ENCODE measurements at places on chromosomes 12 and 14. TPM values are rescaled to one million over a fixed set of nuclear protein-coding genes. Genes with fewer than 3 reads are reported as not detected.
A peak's percentile ranks its signal among the peaks of the same experiment; 100 is the strongest.

PTPRO gene
- 5.2 TPM for total RNA-seq

GRCh38 chr12:87678453-87678852, 350.7 kb downstream of the C12orf50 start:
- no peaks in the 10 kb centered on the region for H3K4me1 ChIP-seq
- no peaks in the 10 kb centered on the region for H3K27me3 ChIP-seq
- no peak overlapping the region for H3K27ac ChIP-seq
- H3K4me3 ChIP-seq: no peak overlapping the region
- no peaks in the 10 kb centered on the region for H3K36me3 ChIP-seq

MCRS1 gene
- total RNA-seq: 120 TPM

- no peak overlapping the region for H3K27ac ChIP-seq
- H3K27me3 ChIP-seq: no peaks in the 10 kb centered on the region
- no peaks in the 10 kb centered on the region for H3K4me1 ChIP-seq
- H3K4me3 ChIP-seq: no peak overlapping the region
- no peaks in the 10 kb centered on the region for H3K36me3 ChIP-seq
These were observed 63.5 kb upstream of the C14orf180 start for GRCh38 chr14:104515811-104516780.

GRCh38 chr14:21612324-21612723, 22.4 kb downstream of the OR10G2 start:
- H3K4me1 ChIP-seq: no peaks in the 10 kb centered on the region
- no peak for DNase-seq
- no peaks in the 10 kb centered on the region for H3K27me3 ChIP-seq
- no peak overlapping the region for H3K27ac ChIP-seq
- no peaks in the 10 kb centered on the region for H3K36me3 ChIP-seq
- no peak overlapping the region for H3K4me3 ChIP-seq

DNA sequence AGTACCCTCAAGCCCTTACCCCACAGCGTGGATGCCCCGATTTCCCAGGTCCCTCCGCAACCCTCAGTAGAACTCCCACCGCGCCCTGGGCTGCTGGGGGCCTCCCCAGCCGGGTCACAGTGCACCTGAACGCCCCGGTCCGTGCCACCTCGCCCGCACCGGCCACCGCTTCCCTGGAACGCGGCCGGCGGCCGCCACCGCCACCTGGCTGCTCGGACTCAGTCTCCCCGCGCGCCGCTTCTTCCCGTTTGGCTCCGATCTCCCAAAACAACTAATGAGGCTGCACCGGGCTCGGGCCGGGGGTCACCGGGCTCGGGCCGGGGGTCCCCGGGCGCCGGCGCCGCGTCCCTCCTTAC, 1.0 kb downstream of the ITPK1 start:
- H3K27me3 ChIP-seq: no peaks in the 10 kb centered on the region
- peak; percentile 45 for DNase-seq
- no peaks in the 10 kb centered on the region for H3K36me3 ChIP-seq
- peaks cover 35% of the 10 kb centered on the region for H3K4me1 ChIP-seq
- H3K27ac ChIP-seq: peak overlapping the region; percentile 99
- peak overlapping the region; percentile 93 for H3K4me3 ChIP-seq

DNA sequence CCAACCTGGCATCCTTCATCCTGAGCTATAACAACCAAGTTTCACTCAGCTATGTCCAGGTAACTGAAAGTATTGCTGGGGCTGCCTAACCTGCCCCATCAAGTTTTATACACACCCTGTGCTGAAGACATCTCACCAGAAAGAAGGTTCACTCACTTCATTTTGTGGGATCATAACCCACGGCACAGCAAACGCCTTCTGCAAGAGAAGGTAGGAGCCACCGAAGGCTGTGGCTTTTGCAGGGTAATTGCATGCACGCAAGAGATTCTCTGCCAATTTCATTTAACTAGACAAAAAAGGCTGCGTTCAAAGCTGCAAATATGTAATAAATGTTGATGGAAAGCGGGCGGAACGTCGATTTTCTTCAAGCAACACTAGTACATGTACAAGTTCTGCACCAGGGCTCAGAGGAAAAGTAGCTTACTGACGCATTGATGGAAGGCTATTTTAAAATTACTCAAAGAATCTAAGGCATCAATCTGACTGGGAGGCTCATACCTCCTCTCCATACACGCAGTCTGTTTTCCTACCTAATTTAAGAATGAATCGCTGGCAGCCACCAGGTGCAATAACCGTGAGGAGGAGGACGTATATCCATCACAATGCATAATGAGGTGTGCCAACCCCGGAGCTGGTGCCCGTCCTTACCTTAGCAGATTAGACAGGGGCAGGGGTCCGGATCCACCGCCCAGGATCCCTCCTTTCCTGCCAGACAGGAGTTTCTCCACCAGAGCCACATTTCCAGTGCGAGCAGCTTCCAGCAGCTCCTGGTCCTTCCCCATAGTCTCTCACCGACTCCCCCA, 1.1 kb downstream of the ANKS1B start:
- peak overlapping the region; percentile 77 for H3K27ac ChIP-seq
- H3K4me1 ChIP-seq: peaks cover 4% of the 10 kb centered on the region
- peak overlapping the region; percentile 61 for H3K4me3 ChIP-seq
- H3K36me3 ChIP-seq: no peaks in the 10 kb centered on the region

DNA sequence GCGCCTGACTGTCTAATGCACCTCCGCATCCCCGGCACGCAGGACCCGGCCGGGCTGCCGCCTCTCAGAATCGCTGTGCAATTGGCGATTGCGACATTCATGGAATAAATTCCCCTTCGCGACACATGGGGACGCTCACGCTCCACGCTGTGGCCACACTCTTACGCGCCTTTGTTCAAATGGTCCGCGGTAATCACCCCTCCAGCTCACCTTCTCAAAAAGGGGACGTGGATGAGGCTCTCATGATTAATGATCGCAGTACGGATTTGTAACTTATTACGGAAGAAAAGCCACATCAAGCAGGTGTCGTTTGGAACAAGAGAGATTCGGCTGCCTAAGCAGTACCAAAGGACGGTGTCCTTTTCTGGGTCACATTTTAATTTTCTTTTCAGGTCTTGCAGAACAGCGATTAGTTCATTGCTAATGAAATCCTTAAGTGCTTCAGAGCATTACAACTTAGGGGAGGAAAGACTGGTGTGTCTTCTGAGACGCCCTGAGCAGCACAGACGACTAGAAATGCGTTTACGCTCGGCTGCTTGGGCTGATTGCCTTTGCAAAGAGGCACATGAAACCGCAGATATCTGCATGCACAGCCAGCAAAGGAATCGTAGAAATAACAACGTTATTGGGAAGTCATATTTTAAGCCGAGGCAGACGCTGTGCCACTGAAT, 37.3 kb upstream of the ADGRD1 start:
- H3K36me3 ChIP-seq: no peaks in the 10 kb centered on the region
- no peak overlapping the region for H3K27ac ChIP-seq
- peak overlapping the region; percentile 23 for H3K4me3 ChIP-seq
- H3K27me3 ChIP-seq: peaks cover 22% of the 10 kb centered on the region
- H3K4me1 ChIP-seq: no peaks in the 10 kb centered on the region
- peak; percentile 30 for DNase-seq

DNA sequence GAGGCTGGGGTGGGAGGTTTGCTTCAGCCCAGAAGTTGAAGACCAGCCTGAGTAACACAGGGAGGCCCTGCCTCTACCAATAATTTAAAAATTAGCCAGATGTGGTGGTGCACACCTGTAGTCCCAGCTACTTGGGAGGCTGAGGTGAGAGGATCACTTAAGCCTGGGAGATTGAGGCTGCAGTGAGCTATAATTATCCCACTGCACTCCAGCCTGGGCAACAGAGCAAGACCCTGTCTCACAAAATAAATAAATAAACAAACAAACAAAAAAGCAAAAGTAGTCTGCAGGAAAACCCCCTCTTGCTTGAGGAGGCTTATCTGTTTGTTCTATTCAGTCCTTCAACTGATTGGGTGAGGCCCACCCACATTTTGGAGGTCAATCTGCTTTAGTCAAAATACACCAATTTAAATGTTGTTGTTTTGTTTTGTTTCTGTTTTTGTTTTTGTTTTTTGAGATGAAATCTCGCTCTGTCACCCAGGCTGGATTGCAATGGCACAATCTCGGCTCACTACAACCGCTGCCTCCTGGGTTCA, 24.9 kb upstream of the TXNRD1 start:
- no peak overlapping the region for H3K4me3 ChIP-seq
- H3K36me3 ChIP-seq: no peaks in the 10 kb centered on the region
- no peaks in the 10 kb centered on the region for H3K27me3 ChIP-seq
- no peaks in the 10 kb centered on the region for H3K4me1 ChIP-seq

- no peak for DNase-seq
- H3K27me3 ChIP-seq: no peaks in the 10 kb centered on the region
- no peak overlapping the region for H3K27ac ChIP-seq
These were observed 1493.0 kb downstream of the AACS start for GRCh38 chr12:126558219-126558618.

DNA sequence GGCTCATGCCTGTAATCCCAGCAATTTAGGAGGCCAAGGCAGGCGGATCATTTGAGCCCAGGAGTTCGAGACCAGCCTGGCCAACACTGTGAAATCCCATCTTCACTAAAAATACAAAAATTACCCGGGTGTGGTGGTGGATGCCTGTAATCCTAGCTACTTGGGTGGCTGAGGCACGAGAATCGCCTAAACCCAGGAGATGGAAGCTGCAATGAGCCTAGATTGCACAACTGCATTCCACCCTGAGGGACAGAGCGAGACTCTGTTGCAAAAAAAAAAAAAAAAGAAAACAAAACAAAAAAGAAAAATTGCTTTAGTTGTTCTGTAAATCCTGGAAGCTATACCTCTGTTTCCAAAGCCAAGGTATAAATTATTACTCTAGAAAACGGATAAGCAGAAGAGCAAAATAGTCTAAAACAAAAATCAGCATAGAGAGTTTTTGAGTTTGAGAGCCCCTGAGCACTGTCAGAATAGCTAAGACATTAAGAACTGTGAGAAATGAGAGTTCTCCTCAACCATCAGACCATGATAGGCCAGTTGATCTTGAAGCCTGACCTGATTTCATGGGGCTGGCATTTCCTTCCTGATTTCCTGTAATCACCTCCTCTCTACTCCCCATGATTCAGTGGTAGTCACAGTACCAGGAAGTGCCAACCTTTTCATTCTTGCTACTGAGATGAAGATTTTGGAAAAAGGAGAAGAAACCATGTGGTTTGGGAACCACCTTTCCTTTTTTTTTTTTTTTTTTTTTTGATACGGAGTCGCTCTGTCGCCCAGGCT, 31.7 kb downstream of the ATP2A2 start:
- peaks cover 39% of the 10 kb centered on the region for H3K4me1 ChIP-seq
- no peak overlapping the region for H3K4me3 ChIP-seq
- H3K27me3 ChIP-seq: no peaks in the 10 kb centered on the region
- H3K36me3 ChIP-seq: no peaks in the 10 kb centered on the region

All from transverse colon (tissue), 4 donors.